Bronchial epithelial cell (primary cell): ENCODE measurements at places on chromosomes 7 and 10. TPM values are rescaled to one million over a fixed set of nuclear protein-coding genes. Genes with fewer than 3 reads are reported as not detected.

DNA sequence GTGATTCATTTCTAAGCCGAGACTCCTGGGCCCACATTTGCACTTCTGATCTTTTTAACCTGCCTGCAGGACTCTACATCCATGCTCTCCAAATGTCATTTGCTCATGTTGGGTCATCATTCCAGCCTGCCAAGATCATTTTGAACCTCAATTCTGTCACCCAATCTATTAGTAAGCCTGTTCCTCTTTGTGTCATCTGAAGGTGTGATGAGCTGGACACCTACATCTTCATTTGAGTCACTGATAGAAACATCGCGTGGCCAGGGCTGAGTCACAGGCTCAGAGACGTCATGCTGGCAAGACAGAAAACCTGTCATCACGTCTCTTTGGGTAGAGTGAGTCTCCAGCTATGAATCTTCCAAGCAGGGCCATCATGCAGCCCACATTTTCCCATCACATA is 65.3 kb upstream of the SLF2 start:
- DNase-seq, result peak; percentile 73

DNA sequence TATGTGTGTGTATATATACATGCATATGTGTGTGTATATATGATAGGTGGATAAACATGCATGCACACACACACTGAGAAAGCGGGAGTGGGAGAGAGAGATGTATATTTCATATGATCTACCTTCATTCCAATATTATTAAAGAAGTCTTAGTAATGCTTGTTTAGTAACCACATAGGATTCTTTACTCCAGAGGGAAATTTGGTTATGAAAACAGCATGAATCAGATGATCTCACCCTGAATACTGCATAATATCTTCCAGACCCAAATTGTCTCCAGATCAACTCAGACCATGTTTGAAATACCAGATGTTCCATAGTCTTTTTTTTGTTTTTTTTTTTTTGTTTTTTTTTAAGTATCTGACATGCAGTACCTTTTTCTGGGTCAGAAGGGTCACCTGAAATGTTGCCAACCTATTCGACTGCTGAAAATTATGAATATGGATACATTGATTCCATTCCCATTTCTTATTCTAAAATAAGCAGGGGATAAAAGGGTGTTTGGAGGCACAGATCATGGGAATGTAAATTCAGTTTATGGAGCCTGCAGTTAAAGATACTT is 17.4 kb downstream of the TES start:
- DNase-seq, result peak; percentile 92

GRCh38 chr7:129607471-129608120 is 3.9 kb upstream of the NRF1 start:
- peak; percentile 40 for DNase-seq

CFTR gene
- total RNA-seq, result under 0.01 and 0.13 TPM in 2 replicates

GRCh38 chr7:17015598-17016031 is 133.8 kb upstream of the AGR3 start:
- DNase-seq, result no peak

- DNase-seq, result no peak
Measured at GRCh38 chr10:125823663-125824251, 411 bp downstream of the BCCIP start.

RBAK gene
- 10.0 and 10.6 TPM in 2 replicates for total RNA-seq

- DNase-seq, result no peak
Measured at GRCh38 chr10:129969911-129970464, 5.9 kb upstream of the EBF3 start.

GRCh38 chr10:122021379-122021778 is 32.4 kb downstream of the TACC2 start:
- no peak for DNase-seq

GRCh38 chr7:94941844-94942632 is 34.6 kb downstream of the PPP1R9A start:
- no peak for DNase-seq

EPO gene
- total RNA-seq, result not detected in 2 replicates

DNA sequence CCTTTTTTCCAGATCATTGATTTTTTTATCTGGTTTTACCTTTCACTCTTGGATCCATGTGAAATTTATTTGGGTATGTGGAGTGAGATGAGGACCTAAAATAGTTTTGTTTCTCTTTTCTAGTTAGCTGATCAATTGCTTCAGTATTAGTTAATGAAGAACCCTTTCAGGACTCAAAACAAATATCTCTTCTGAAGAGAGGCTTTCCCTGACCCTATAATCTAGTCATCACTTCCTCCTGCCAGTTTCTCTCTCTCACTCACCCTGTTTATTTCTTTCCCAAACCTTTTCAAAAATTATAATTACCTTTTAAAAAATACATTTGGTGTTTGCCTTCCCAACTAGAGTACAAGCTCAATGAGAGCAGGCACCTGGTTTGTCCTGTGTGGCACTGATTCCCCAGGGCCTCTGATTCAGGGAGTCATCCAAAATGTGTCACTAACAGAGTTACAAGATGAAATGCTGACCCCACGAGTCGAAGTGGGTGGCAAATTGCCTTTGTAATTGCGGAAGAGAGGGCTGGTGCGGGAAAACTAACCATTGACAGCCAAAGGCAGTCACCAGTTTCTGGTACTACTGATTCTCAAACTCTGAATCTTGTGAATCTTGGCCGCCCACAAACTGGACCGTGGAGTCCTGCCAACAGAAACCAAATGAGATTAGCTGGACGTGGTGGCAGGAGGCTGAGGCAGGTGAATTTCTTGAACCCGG is 2.4 kb downstream of the TMEM140 start:
- no peak for DNase-seq

MRC1 gene
- total RNA-seq, result under 0.01 TPM in 2 replicates

DNA sequence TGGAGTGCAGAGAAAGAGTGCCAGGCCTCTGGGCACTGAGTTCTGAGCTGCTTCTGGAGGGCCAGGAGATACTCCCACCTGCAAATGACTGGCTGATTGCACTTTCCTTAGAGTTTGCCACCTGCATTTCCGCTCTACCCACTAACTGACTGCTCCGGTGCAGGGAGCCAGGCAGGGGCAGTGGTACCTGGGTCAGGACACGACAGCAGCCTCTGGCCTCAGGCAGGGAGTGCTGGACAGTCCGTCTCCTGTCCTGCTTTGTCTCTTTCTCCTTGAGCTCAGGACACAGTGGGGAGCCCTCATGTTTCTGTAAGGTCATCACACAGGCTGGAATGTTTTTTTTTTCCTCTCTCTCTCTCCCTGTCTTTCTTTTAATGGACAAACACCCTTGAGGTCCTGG is 252.0 kb downstream of the DPP6 start:
- DNase-seq, result no peak

ARHGAP19 gene
- 4.7 and 6.7 TPM in 2 replicates for total RNA-seq

DNA sequence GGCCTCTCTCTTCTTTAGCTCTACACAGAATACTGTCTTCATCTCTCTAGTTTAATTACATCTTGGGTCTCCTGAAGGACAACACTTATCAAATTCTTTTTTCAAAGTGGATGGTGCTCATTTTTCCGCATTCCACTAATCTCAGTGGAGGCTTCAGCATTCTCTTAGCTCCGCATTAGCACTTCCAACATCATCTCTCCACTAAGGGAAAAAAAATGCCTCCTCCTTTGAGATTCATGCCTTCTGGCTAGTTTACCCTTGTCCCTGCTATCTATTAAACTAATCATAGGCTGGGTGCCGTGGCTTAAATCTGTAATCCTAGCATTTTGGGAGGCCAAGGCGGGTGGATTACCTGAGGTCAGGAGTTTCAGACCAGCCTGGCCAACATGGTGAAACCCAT is 9.2 kb downstream of the PPP3CB start:
- no peak for DNase-seq

DNA sequence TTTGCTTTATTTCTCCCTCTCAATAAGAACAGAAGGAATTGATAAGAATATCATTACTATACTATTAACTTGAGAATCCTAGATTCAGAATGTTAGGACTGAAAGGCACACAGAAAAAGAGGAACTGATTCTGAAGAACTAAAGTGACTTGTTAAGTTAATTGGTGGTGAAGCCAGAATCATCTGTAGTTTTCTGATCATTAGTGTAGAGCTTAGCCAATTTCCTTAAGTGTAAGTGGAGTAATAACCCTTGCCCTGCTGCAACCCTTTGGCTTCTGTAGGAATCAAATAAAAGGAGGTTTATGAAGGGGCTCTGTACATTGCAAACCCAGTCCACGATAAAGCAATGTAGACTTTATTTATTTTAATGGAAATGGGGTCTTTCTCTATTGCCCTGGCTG is 1186.0 kb downstream of the SORCS3 start:
- DNase-seq, result no peak

DNA sequence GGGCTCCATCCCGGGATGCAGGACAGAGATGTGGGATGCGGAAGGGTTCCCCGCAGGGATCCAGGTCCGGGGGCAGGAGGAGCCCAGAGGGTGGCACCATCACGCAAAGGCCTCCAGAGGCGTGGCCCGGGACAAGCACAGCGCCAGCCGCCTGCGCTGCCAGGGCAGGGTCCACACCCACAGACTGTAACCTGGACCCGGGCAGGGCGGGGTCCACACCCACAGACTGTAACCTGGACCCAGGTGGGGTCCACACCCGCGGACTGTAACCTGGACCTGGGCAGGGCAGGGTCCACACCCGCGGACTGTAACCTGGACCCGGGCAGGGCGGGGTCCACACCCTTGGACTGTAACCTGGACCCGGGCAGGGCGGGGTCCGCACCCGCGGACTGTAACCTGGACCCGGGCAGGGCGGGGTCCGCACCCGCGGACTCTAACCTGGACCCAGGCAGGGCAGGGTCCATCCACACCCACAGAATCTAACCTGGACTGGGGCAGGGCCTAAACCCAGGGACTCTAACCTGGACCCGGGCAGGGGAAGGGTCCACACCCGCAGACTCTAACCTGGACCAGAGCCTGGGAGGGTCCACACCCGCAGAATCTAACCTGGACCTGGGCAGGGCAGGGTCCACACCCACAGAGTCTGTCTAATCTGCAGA is 37.5 kb upstream of the SUN1 start:
- no peak for DNase-seq

- DNase-seq, result peak; percentile 32
Measured at GRCh38 chr7:49718760-49719159, 54.7 kb upstream of the VWC2 start.

DNA sequence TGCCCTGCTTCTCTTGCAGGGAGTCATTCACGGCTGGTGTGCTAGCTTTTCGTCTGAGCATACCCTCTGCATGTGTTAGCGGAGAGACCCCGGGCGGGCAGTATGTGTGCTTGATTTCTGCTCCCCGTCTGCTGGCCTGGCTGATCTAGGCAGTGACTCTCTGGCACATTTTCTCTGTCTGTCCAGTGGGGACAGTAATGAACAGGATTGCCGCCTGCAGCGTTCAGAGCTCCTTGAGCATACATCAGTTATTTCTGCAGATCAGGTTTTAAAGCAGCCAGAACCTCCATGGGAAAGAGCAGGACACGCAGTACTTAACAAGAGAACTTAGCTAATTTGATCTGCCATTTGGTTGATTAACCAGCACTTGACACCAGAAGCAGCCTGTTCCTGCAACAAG is 242.5 kb downstream of the CELF2 start:
- DNase-seq, result no peak

- DNase-seq, result no peak
Measured at GRCh38 chr7:80654887-80655340, 16.5 kb downstream of the CD36 start.

- DNase-seq, result peak; percentile 45
Measured at GRCh38 chr10:42960491-42960990, 116.3 kb upstream of the RET start.

GRCh38 chr7:132750530-132751217 is 174.4 kb upstream of the PLXNA4 start:
- DNase-seq, result no peak

GRCh38 chr7:55730197-55730596 is 132.4 kb downstream of the SEPTIN14 start:
- DNase-seq, result no peak

GRCh38 chr7:1301882-1302251 is 69.2 kb downstream of the UNCX start:
- no peak for DNase-seq

DNA sequence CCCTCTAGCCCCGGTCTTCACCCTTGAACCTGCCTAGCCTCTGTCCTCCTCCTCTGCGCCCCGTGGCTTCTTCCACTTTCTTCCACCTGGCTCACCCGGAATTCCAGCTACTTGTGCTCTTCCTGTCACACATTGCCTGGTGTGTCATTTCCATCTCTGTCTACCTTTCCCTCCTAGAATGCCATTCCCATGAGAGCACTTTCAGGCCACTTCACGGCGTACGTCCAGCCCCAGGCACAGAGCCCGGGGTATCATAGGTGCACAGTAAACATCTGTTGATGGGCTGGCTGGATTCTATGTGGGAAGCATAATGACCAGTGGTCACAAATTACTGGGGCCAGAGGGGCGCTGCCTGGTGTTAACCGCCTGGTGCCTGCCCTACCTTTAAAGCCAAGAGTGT is 161.3 kb downstream of the CUX1 start:
- no peak for DNase-seq

DNA sequence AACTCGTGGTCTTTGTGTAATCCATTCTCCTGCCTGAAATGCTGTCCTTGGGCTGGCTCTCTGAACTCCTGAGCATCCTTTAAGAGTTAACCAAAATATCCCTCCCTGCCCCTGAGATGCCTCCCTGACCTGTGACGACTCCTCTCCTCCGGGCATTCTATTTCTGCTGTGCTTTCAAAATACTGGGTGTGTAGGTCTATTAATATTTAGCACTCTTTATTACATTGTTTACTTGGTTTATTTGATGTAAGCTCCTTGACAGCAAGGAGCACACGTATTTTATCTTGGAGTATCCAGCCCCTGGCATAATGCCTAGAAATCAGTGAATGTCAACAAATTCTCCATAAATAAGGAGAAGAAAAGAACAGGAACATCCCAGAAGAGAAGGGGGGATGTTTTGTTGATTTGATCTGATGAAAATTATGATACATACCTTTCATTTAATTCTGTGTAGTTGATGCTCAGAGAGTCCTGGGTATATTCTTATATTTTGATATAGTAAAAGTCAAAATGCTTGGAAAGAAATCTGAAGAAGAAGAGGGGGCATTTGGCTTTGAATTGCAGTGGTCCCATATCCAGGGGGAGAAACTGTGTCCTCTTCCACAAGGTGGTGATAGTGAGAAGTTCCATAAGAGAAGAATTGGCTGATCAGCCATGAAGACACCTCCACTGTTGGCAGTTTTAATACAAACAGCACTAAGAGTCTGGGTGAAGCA is 107.7 kb upstream of the MPP7 start:
- DNase-seq, result peak; percentile 22

LRRC18 gene
- total RNA-seq, result not detected in 2 replicates

GRCh38 chr7:149633976-149634945 is 136.7 kb upstream of the ZNF746 start:
- no peak for DNase-seq
